ENCODE measurements at places on chromosomes 16 and 17. TPM values are rescaled to one million over a fixed set of nuclear protein-coding genes. Genes with fewer than 3 reads are reported as not detected.

GRCh38 chr16:26500326-26500725 lies 566.4 kb upstream of the C16orf82 start:
- no peak for DNase-seq

DNA sequence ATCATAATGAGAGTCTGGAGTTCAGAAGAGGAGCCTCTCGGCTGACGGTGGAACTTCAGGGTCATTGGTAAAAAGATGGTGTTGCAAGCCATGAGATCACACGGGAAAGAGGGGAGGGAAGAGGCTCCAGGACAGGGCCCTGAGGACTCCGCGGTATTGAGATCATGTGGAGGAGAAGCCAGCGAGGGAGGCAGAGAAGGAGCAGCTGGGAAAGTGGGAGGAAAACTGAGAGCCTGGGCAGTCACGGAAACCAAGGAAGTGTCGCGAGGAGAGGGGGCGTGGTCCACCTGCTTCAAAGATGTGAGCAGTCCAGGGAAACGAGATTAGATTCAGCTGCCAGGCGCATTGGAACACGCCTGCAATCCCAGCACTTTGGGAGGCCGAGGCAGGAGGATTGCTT lies 27.7 kb upstream of the SBK1 start:
- DNase-seq: peak; percentile 30

The HOXB3 gene
- 13.0 TPM for total RNA-seq

DNA sequence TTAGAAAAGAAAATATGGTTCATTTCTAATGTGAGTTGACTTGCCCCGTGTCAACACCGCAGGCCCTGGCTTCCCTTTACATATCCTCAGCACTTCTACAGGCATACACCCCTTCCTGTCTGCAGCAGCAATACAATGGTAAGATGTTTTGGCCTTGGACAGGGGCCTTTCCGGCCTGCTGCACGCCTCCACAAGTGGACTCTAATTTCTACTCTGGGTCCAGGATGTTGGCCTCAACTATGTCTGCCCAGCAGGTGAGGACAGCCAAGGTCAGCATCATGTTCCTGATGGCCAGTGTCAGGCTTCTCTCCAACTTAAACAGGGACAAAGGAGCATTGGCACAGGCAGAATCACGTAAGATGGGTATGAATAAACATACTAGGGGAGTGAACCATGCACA lies 11.0 kb downstream of the C17orf67 start:
- peak; percentile 42 for DNase-seq

The HOXB1 gene
- total RNA-seq: not detected

- no peak for DNase-seq
Measured at GRCh38 chr17:29007860-29008455, 2.1 kb upstream of the SEZ6 start.

DNA sequence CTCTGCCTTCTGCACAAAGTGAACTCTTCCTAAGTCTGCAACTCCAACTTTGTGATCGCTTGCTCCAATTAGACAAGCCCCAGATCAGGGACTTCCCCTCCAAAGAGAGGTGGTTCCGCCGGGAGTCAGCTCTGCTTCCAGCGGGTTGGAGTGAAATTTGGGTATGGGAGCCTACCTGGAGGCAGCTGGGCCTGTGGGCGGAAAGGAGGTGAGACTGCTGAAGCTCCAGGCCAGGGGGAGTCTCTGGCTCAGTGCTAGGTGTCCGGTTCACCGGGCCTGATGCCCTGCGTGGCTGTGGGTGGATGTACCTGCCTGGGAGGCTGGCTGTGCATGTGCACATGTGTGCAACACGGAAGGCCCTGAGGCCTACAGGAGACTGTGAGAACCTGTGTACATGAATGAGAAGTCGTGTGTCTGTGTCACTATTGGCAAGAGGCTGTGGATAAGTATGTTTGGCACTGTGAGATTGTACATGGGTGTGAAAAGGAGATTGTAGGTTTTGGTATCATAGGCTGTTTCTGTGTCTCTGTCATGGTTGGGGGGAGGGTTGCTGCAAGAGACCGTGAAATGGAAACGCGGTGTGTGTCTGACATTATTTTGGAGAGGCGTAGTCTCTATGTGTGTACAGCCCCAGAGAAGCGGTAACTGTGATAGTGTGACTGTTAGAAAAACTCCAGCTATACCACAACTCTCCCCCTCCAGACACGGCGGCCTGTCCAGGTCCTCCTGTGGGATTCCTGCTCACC lies 4.2 kb downstream of the LHX1 start:
- no peak for DNase-seq

DNA sequence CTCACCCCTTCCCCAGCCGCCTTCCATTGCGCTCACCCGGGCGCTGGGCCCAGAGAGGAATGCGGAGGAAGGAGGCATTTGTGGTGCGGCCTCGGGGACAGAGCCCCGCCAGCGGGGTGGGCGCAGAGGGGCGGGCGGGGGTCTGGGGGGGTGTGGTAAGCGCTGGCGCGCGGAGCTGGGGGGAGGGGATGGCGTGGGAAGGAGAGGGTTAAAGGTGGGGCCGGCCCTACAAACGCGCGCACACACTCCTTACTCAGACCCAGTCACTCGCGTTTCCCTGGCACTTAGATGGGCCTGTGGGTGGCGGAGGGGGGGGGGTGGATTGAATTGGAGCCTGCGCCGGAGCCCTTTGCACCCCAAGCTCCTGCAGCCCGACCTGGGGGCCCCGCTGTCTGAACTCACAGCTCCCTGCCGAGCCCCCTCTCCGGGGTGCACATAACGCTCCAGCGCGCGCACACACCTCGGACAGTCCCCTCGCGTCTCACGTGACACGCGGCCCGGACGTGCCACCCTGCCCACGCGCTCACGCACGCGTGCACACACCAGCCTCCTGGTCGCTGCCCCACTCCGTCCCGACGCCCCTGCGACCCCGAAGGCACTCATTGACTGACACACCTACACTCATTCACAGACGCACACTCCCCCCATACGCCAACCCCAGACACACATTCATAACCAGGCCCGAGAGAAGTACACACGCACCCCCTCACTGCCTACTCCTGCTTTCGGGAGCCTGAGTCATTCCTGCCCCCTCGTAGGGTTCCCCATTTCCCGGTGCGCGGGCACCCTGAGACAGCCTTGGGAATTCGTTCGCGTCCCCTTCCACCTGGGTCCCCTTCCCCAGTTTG lies 844 bp downstream of the TBKBP1 start:
- DNase-seq: peak; percentile 69

- DNase-seq: peak; percentile 38
Measured at GRCh38 chr16:68707340-68708152, 29.5 kb upstream of the CDH1 start.

GRCh38 chr17:12605222-12605621 lies 60.5 kb upstream of the MYOCD start:
- no peak for DNase-seq

The KRT14 gene
- not detected for total RNA-seq

DNA sequence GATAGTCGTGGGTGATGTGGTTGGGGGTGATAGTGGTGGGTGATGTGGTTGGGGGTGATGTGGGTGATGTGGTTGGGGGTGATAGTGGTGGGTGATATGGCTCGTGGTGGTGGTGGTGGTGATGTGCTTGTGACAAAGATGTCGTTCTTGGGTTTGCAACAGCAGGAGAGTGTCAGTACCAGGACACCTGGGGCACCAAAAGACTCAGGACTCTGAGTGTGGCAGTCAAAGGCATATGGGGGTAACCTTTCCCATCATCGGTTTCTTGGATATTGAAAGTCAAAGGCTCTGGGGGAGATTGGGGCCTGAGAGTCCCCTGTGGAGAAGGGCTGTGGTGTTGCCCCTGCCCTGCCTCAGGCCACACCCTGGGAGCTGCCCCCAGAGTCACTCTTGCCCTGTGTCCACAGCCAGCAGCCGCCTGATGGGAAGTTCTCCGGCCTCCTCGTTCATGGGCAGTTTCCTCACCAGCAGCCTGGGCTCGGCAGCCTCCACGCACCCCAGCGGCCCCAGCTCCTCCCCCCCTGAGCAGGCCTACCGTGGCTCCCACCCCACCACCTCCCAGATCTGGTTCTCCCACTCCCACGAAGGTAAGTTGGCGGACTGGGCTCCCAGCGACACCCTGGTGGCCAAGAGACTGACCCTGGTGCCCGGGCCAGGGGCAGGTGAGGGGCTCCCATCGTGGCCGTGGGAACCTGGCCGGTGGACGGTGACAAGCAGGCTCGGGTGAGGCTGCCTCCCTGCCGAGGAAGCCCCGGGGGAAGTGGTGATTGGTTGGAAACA lies 31.3 kb downstream of the BAHCC1 start:
- no peak for DNase-seq

GRCh38 chr17:16515933-16516332 lies 23.9 kb upstream of the LRRC75A start:
- DNase-seq: no peak

DNA sequence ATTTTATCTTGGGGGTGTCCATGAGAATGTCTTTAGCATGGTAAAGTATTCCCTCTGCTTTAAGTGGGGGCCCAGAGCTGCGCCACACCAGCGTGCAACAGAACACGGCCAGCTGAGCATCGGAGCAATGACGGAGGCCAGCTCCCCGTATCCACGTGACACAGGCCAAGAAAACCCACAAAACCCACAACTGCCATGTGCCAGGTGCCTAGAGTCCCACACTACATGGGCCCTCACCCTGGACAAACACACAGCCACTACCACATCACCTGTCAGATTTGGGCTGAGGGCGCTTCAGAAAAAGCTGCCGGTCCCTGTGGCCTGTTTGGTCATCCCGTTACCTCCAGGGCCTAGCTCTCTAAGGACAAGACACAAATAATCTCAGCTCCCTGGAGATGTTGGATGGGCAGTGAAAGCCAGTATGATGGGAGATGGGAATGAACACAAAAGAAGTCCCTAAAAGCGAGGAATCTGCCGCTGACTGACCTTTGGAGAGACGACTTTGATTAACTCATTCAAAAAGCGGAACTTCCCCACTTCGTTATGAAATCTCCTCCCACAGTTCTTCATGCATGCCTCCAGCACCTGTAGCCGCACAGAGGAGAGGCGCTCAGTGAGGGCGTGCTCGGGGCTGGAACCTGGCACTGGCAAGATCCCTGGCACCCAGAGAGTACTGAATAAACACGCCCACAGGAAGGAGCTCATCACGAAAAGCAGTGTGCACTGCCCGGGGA lies 17.1 kb downstream of the GGA3 start:
- no peak for DNase-seq

DNA sequence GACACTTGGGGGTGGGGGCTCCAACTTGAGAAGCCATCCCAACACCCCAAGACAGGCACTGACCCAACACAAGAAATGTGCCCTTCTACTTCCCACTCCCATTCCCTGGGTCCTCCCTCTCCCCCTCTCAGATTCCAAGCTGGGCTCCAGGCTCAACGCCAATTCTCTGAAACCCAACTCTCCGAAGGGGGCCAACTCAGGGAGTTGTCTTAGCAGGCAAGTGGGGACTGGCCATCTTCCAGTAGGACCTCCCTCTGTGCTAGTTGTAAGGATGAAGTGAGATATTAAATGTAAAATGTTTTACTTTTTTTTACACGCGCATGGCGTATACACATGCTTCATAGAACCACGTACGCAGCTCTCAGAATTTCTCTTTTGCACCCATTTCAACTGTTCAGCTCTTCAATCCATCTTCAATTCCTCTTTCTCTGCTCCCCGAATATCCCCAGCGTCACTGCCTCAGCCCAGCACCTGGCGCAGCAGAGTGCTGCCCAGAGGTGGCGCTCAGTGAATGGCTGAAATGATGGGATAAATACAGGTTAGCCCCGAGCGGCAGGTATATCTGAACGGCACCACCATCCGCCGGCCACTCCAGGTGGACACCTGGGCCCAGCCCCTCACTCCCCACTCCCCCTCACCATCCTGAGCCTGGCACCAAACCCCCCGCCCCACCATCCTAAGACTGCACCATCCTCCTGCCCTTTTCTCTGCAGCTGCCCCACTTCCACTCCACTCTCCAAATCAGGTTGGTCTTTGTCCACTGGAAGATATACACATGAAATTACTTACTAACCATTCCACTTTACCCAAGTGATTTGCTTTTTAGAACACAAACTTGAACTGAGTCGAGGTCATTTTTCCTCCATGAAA lies 43.9 kb upstream of the TNRC6C start:
- no peak for DNase-seq

- no peak for DNase-seq
Measured at GRCh38 chr16:3152991-3153368, 18.2 kb downstream of the ZNF213 start.

The SHISA9 gene
- total RNA-seq: 2.6 TPM

DNA sequence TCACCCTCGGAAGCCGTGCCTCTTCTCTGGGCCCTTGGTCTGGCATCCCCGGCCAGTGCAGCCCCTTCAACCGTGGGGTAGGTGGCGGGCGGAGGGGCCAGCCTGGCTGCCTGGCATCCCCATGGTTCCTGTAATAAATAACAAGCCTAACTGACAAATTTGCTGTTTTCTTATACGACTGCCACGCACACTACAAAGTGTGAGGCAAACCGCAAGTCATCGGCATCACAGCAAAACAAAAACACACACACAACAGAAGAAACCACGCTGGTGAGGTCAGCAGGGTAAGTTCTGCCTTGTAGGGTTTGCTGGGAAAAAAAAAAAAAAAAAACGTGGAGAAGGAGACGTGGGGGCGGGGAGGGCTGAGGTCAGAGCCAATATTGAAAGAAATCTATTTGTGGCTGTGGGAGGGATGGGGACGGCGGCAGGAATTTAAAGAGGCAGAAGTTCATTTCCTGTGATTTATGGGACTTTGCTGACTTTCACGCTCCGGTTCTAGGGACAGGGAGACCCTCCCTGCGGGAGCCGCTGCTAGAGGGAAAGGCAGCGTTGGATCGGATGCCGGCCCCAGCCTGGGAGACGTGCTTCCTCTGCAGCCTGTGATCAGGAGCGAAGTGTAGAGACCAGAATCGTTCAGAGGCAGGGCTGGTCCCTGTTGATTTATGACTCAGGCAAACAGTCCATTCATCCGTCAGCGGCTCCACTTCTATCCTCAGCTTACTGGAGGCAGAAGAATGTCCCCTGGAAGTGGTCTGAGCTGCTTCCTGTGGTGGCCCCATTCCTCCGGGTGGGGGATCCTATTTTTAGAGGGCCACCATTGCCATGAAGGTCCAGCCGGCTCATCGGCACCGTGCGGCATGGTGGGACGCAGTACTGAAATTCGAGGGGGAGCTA lies 162.8 kb downstream of the FOXL1 start:
- peak; percentile 57 for DNase-seq

GRCh38 chr16:50204453-50205108 lies 51.5 kb downstream of the TENT4B start:
- no peak for DNase-seq

The RND2 gene
- 4.0 TPM for total RNA-seq

- DNase-seq: peak; percentile 57
Measured at GRCh38 chr17:59825533-59826322, 67.0 kb downstream of the TUBD1 start.

GRCh38 chr17:45077643-45078042 lies 16.5 kb downstream of the NMT1 start:
- no peak for DNase-seq

Measured in adrenal gland (tissue), 19 donors.